ENCODE measurements at places on chromosomes 7 and 10. TPM values are rescaled to one million over a fixed set of nuclear protein-coding genes. Genes with fewer than 3 reads are reported as not detected.

GRCh38 chr10:100642295-100642994 lies 102.9 kb upstream of the PAX2 start:
- no peak for DNase-seq

The SAP25 gene
- polyA plus RNA-seq, result 7.0 TPM

The BRI3 gene
- 88.9 TPM for polyA plus RNA-seq

- DNase-seq, result no peak
Observed at GRCh38 chr10:25023278-25023677, 6.9 kb downstream of the THNSL1 start.

The CYP3A7 gene
- polyA plus RNA-seq, result 0.53 TPM

GRCh38 chr10:99431190-99431760 lies 851 bp upstream of the GOT1 start:
- DNase-seq, result no peak

The CRYGN gene
- polyA plus RNA-seq, result 2.5 TPM

The MNX1 gene
- polyA plus RNA-seq, result 0.04 TPM

The BEND7 gene
- polyA plus RNA-seq, result 28.4 TPM

The EPC1 gene
- 65.9 TPM for polyA plus RNA-seq

The PKD2L1 gene
- 0.11 TPM for polyA plus RNA-seq

DNA sequence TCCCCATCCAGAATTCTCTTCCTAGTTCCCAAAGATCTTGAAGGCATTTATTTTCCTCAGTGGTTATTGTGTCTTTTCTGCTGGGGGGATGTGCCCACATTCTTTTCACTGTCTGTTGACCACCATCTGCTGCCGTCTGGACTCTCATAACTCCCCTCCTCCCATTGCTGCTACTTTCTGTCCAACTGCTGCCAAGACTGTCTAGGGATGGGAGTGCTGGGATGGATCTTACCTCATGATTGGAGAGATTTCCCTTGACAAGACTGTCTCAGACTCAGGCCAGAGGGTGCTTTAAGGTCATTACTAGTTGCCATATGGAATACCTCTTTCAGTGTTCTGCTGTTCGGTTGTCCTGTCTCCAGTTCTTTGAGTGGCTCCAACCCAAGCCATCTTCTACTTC lies 141.6 kb downstream of the C1GALT1 start:
- DNase-seq, result no peak

- no peak for DNase-seq
Observed at GRCh38 chr10:60870803-60871202, 73.2 kb downstream of the RHOBTB1 start.

The FFAR4 gene
- not detected for polyA plus RNA-seq
